NCI-H1105 (cell line): ENCODE measurements at places on chromosomes 11 and 22.

- DNase-seq: no peak
Measured at GRCh38 chr22:39246217-39246616, 1.4 kb upstream of the PDGFB start.

- no peak for DNase-seq
Measured at GRCh38 chr22:49786976-49787706, 40.5 kb downstream of the BRD1 start.

DNA sequence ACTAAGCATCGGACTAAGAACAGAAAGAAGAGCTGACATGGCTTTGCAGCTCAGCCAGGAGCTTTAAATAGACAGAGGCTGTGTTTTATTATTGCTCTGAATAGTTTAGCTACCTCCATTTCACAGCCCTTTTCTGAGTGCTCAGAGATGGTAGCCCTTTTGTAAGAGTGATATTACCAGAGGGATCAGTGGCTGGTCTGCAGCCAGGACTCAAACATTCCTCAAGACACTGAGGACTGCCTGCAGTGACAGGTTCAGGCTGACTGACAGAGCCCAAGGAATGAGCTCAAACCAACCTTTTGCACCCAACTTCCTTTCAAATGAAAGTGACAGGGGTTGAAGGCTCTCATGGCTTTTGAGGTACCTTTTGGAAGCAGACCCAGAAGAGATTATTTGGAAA is 189.0 kb downstream of the DDX10 start:
- no peak for DNase-seq

DNA sequence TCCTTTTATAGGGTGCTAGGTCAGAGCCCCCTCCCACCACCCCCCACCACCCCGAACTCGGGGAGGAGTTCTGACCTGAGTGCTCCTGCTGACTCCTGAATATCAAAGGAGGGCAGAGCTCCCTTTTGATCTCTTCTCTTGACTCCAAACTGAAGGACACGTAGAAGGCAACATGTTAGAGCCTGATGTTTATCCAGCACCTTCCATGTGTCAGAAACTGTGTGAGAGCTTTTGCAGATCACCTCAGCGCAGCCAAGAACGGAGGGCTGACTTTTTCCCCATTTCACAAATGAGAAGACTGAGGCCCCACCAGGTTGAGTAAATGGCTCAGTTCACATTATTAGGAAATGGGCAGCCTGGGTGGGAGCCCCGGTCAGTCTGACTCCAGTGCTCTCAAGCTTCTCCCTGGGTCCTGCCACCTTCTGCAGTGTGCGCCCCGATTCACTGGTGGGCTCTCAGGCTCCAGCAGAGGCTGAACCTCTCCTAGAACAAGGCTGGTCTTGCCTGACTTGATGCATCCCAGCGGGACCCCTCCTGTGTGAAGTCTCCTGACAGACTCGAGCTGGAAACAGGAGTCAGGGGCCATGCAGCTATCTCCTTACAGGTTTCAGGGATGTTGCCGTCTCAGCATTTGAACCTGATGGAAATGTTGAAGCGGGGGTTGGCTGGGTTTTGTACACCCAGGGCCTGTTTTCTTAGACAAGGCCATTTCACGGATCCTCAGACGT is 98.5 kb downstream of the TSPAN18 start:
- no peak for DNase-seq

DNA sequence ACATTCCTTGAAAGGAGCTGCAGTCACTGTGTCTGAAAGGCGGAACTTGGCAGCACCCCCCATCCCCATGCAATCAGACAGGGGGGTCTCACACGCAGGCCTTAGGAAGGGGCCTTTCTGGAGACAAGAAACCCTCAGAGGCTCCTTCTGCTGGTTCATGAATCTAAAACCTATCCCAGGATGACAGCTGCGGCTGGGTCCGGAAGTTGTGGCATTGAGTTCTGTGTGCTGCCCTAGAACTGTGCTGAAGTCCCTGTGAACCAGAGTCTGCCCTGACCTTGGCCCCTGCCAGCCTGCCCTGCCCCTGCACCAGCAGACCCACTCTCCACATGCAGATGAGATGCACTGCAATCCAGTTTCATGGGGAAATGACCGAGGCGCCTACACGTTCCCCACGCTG is 268.0 kb downstream of the CTTN start:
- DNase-seq: no peak

GRCh38 chr11:108508653-108509593 is 10.7 kb upstream of the POGLUT3 start:
- no peak for DNase-seq

GRCh38 chr11:21537980-21538379 is 654.9 kb upstream of the ANO5 start:
- no peak for DNase-seq

- no peak for DNase-seq
Measured at GRCh38 chr11:60124802-60125432, 36.5 kb downstream of the MS4A2 start.

DNA sequence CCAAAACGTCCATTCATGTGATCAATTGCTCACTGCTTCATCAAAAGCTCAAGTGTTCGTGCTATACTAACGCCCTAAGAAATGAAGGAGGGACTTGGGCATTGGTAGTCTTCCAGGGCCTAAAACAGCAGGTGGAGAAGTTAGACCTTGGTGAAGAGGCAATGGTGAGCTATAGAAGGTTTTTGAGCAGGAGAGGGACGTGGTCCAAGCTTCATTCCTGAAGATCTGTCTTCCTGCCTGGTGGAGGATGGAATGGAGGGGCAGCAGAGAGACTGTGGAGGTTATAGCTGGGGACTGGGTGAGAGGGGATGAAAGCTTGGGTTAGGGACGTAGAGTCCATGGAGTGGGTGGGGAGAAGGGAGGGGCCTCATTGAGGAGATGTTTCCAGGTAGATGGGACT is 97.7 kb downstream of the TP53I11 start:
- no peak for DNase-seq

DNA sequence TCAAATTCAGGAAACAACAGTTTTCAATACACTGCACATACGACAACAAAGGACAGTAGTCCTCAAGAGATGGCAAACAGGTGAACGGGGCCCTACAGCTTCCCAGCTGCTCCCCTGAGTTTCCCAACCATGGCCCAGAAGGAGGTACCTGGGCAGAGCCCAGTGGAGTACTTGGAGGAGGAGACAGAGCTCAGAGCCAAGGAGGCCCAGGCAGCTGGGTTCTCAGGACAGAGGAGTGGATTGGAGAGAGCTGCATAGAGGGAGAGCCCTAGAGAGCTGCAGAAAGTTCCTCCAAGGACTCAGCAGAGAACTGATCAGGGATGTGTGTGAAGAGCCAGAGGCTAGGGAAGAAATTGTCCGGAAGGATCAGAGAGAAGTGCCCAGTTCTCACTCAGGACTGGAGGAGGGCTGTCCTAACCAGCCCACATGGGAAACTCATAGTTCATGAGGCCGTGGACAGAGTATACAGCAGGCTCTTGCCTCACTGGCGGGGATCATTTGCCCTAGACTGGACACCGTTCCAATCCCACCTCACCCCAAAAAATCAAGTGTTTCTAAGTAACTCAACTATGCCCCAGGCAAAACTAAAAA is 7.6 kb upstream of the ASCL2 start:
- no peak for DNase-seq

- no peak for DNase-seq
Measured at GRCh38 chr22:19715188-19715930, 1.1 kb downstream of the SEPTIN5 start.

DNA sequence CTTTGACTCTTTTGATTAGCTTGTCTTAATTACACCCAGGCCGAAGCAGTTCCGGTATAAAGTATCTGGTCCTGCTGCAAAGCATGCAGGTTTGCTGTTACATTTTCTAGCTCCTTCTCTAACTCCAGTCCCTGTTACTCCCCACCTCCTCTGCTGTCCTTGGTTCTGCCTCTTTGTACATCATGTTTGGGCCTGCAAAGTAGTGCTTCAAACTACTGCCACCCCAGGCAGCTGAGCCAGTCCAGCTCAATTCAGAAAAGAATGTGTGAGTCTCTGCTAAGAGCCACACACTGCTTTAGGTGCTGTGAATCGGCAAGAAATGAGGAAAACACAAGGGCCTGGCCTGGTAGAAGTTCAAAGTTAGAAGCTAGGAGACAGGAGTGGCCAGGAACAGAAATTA is 136.0 kb downstream of the SERGEF start:
- DNase-seq: no peak

DNA sequence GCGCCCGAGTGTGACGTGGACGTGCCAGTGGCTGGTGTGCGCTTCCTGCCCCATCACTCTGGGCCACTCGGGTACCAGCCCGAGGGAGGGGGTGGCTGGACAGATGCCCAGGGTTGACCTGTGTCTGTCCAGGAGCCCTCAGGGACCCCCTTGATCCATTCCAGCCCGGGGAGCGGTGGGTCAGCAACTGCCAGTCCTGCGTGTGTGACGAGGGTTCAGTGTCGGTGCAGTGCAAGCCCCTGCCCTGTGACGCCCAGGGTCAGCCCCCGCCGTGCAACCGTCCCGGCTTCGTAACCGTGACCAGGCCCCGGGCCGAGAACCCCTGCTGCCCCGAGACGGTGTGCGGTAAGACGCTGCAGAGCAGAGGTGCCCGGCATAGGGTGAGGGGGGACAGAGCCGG is 34.5 kb downstream of the MUC5B start:
- DNase-seq: no peak

DNA sequence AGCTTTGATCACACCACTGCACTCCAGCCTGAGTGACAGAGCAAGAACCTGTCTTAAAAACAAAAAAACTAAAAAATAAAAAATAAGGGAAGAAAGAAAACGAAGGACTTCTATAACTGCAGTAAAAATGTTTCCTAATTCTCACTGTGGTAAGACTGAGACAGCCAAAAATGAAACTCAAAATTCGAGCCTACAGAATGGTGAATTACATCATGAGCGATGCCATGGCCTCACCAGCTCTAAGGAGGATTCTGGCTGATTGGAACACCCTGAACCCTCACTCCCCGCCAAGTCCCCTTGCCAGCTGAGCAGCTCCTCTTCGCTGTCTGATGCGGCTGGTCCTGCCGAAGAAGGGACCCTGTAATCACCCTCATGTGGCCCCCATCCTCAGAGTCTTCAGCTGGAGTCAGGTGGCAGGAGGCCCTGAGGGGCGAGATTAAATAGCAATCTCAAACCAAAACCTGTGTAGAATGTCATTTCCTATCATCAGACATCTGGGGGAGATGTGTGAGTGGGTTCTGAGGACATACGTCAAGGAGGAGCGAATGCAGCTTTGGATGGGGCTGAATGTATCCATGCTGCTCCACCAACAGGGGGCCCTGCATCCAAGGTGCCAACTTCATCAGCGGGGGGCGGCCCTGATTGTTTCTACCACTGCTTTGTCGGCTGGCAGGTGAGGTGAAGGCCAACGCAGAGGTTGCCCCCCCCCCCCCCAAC is 29.2 kb downstream of the PDGFB start:
- DNase-seq: no peak

- DNase-seq: no peak
Measured at GRCh38 chr22:26631282-26631681, 9.5 kb downstream of the CRYBA4 start.

- DNase-seq: no peak
Measured at GRCh38 chr11:44179173-44179572, 83.7 kb downstream of the EXT2 start.

GRCh38 chr22:41344189-41344788 is 37.5 kb upstream of the TEF start:
- DNase-seq: no peak

DNA sequence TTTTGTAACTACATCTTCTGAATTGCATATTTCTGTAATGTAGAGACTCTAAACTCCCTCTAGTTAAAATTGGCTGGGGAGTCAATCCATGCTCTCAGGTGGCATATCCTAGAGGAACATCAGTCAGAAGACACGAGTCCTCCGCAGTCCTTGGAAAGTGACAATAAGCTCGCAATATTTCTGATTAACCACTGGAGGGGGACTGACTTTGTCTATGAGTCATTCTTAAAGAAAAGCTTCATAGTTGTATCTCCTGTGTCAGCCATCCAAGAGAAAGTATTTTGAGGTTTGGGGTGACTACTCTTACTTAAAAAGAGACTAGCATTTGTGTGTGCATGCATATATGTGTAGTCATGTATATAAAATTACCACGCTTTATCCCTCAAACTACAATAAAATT is 60.2 kb downstream of the SLN start:
- no peak for DNase-seq

DNA sequence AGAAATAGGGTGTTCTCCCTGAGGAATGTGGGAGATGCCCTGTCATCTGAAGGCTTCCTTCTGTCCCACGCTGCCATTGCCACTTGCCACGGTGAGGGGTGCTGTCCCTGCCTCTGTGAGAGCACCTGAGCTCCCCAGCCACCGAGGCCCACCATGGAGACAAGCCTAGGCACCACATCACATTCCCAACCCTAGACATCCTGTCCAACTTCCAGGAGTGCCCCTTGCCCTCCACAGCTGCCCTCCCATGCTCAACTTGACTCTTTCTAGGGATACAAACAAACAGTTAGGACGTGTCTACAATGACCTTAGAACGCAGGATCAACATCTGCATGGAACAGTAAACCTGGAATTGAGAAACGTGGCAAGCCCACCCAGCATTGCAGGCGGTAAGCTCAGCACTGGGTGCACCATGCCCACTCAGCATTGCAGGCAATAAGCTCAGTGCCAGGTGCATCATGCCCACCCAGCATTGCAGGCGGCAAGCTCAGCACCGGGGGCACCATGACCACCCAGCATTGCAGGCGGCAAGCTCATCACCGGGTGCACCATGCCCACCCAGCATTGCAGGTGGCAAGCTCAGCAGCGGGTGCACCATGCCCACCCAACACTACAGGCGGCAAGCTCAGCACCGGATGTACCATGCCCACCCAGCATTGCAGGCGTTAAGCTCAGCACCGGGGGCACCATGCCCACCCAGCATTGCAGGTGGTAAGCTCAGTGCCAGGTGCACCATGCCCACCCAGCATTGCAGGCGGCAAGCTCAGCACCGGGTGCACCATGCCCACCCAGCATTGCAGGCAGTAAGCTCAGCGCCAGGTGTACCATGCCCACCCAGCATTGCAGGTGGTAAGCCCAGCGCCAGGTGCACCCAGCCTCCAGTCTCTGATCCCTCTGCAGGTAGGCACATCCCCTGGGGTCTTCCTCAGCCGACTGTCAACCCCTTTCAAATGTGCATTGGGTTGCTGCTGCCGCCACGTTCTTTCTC is 1463.9 kb downstream of the TBC1D22A start:
- DNase-seq: no peak

DNA sequence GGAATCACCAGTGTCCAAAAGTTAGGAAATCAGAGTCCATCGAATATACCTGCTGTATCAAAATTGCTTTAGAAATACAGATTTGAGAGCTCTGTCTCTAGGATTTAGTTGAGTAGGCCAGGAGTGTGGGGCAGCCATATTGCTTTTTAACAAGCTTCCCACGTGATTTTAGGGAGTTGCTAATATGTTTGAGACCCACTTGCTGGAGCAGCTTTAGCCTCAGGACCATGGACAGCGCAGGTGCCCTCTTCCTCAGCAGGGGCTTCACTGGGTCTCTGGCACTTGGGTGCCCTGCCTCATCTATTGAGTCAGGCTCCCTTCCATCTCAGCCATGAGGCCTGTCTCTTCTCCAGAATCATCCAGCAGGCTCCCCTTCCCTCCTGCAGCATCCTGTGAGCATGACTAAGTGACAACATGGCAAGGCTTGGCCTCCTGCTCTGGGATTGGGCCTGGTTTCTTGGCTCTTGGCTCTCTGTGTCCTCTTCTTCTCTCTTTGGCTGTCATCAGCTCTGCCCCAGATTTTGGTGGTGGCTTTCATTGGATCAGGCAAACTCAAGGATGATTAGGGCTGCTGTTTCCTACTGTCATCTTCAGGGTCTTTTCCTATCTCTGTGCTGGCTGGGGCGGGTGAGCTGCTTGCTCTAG is 70.0 kb downstream of the SGSM1 start:
- DNase-seq: no peak
